ENCODE measurements at places on chromosomes 13 and 19.

DNA sequence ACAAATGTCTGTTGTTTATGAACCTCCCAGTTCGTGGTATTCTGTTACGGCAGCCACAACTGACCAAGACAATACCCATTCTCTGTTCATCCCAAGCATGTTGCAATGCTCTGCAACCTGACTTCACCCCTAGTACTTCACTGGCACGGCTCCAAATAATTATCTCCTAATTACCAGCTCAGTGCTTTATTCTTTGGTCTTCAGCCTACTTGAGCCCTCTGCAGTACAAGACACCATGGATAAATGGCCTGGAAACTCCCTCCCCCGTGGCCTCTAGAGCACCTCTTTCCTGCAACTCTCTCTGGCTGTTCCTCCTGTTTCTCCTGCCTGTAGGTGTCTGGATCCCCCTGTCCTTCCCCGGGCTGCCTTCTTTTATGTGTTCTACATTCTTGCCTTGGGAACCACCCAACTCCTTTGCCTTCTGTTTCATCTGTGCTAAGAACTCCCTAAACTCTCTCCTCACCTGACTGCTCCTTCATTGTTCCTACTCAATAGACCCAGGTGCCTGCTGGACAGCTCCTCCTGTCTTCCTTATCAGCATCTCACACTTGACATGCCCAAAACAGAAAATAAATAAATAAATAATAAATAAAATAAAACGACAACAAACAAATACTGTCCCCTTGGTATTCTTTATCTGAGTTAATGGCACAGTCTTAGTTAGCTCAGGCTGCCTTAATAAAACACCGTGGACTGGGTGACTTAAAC, 200.4 kb upstream of the IPO5 start:
- DNase-seq, result no peak

GRCh38 chr13:111061358-111062045, 53.6 kb upstream of the ARHGEF7 start:
- no peak for DNase-seq

DNA sequence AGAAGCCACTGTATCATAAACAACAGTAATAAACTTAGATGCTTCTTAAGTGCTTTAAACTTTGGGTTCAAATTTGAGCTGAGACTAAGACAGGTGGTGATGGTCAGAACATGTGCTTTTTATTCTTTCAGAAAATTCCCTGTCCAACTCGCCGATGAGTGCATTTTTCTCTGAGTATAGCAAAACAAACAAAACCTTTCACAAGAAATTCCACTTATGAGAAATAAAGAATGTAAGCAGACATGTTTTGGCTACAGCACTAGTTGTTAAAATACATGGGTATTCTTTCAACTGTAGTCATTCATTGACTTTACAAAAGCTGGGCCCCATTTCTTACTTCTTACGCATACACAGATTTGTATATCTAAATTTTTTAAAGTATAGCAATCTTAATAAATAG, 125.6 kb downstream of the SPRY2 start:
- DNase-seq, result no peak

- no peak for DNase-seq
Observed at GRCh38 chr19:41131186-41131585, 17.0 kb downstream of the CYP2F1 start.

GRCh38 chr13:61857198-61857597, 441.5 kb upstream of the PCDH20 start:
- DNase-seq, result no peak

- DNase-seq, result no peak
Observed at GRCh38 chr13:57666131-57666953, 34.8 kb downstream of the PCDH17 start.

- no peak for DNase-seq
Observed at GRCh38 chr13:32669030-32669646, 82.9 kb downstream of the PDS5B start.

DNA sequence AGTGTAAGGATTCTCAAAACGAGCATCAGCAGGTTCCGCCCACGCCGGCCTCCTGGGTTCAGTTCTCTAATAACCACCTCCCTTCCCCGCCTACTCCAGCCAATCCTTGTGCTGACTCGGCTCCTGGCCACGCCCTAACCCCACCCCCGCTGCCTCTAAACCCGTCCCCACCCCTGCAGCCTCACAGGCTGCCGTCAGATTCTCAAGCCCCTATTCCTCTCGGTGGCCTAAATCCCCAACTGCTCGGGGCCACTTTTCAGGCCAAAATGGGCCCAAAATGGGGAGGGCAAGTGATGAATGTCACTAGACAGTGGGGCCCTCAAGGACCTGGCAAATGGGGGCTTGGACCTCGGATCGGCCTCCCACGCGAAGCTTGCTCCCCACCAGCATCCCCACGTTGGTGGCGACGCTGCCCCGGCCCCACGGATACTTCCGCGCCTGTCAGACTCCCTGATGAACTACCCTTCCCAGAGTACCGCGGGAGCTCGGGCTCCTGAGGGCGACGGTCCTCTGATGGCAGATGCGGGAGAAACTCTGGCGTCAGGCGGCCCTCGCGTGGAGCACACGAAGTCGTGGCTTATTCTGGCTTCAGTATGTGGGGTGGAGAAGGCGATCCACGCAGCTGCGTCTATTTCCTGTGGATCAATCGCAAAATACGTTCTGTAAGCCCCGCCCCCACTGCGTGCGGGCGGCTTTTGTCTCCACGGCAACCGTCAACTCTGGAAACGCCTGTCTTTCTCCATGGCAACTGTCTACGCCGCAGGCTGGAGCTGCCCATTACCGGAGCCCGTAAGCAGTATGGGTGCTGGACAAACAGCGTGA, 24.8 kb downstream of the ZNF473 start:
- peak; percentile 57 for DNase-seq

DNA sequence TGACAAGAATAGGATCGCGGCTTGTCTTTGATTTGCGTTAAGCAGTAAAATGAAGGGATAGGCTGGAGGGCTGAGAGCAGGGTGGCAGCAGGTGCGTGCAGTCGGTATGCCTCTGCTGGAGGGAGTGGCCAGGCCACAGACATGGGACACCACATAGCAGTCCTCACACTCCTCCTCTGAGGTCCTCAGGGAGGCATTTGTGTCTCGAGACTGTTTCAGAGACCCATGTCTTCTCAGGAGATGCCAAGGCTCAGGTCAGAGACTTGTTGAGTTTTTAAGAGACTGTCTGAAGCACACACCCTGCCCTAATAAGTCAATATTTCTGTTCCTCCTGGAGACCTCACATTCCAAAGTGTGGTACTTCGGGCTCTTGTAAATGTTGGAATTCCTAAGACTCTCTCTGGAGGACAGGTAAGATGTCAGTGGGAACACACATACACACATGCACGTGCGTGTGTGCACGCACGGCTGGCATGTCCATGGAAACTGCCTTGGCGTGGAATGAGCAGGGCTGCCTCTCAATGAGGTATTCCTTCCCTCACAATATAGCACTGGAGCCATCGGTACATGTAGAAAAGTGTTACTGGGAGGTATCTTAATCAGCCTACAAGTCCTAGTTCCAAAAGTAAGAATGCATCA, 46.4 kb downstream of the COL4A2 start:
- DNase-seq, result no peak

DNA sequence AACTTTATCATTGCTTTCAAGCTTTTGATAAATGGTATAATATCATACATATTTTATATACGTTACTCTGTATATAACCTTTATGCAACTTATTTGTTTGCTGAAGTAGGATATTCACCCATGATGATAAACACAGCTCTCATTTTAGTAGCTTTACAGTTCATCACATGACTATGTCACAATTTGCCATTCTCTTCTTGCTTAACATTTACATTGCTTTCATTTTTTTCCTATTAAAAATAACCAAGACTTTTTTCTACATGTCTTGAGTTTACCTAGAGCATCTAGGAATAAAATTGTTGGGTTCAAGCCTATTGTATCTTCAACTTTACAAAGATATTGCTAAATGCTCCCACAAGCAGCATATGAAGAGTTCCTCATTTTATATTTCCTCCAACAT, 54.0 kb downstream of the KCNRG start:
- DNase-seq, result no peak
